ENCODE measurements at places on chromosomes 1 and 21.
A peak's percentile ranks its signal among the peaks of the same experiment; 100 is the strongest.

GRCh38 chr1:43619996-43620920, 29.7 kb upstream of the KDM4A start:
- no peak for DNase-seq

GRCh38 chr1:160238408-160238807, 23.9 kb downstream of the DCAF8 start:
- no peak for DNase-seq

GRCh38 chr1:46010611-46011010, 121.8 kb downstream of the PIK3R3 start:
- DNase-seq = no peak

GRCh38 chr1:53409233-53409632, 50.0 kb upstream of the DMRTB1 start:
- DNase-seq = no peak

DNA sequence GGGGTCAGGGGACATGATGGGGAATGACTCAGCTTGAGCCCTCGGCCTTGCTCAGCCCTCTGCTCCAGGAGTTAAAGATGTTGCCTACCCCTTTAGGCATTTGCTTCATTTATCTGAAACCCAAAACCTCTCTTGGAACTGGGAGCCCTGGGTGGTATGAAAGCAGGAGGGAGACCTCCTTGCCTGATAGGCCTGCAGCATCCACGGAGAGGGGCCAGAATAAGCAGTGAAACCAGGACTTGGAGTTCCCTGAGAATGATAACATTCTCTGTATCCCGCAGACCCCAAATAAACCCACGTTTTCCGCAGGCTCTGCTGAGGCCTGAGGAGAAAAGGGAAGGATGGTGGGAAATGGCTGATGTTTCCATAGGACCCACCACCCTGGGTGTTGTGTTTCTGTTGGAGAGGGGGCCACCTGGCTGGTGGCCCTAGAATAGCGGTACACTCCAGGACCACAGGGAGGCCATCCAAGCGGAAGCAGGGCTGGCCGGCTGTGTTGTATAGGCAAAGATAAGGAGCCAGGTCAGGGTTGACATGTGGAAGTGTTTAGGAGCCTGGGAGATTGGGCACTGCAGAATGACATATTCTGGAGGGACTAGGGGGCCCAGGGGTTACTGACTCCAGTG, 77.4 kb downstream of the FOXD2 start:
- DNase-seq = no peak

GRCh38 chr1:59422921-59423575, 126.2 kb downstream of the FGGY start:
- peak; percentile 18 for DNase-seq

DNA sequence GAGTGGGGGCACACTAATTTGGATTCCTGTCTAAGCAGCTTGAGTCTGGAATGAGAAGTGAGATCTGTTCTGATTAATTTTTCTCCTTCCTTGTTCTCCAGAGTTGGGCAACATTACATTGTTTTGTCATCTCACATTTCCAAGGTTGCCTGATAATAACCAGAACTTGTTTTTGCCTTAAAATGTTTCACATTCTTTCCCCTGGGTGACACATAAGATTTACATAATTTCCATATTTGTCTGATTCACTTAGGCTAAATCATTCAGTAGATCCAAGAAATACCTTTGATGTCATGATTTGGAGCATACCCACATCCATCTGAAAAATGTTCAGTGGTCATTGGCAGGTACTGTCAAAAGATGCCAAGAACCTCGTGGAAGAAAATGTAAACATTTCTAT, 60.3 kb downstream of the XCL2 start:
- no peak for DNase-seq

- peak; percentile 67 for DNase-seq
Observed at GRCh38 chr21:45877821-45878469, 103.6 kb upstream of the COL6A1 start.

DNA sequence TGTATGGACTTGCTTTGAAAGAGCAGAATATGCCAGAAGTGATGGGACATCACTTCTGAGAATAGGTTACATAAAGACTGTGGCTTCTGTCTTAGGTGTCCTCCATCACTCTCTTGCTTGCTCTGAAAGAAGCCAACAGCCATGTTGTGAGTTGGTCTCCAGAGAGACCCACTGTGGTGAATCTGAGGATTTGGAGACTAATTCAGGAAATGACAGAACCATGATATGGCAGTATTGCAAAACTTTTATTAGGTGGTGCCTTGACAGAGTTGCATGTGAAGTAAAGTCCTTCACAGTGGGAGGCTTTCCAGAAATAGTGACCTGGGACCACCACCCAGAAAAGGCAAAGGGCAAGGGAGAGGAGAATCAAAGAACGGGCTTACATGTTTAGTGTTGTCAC, 628.6 kb downstream of the KCNT2 start:
- no peak for DNase-seq

- no peak for DNase-seq
Observed at GRCh38 chr1:154499446-154499845, 2.6 kb upstream of the TDRD10 start.

- no peak for DNase-seq
Observed at GRCh38 chr1:156582388-156583017, 3.0 kb downstream of the TTC24 start.

- DNase-seq = no peak
Observed at GRCh38 chr1:229161740-229162139, 109.2 kb upstream of the RAB4A start.

GRCh38 chr21:38937286-38937790, 131.6 kb downstream of the ETS2 start:
- DNase-seq = no peak

GRCh38 chr21:42208036-42208435, 10.9 kb upstream of the ABCG1 start:
- no peak for DNase-seq

- DNase-seq = no peak
Observed at GRCh38 chr1:164325786-164326185, 233.2 kb upstream of the PBX1 start.

- DNase-seq = peak; percentile 63
Observed at GRCh38 chr1:89633248-89633799, 404 bp downstream of the LRRC8C start.

DNA sequence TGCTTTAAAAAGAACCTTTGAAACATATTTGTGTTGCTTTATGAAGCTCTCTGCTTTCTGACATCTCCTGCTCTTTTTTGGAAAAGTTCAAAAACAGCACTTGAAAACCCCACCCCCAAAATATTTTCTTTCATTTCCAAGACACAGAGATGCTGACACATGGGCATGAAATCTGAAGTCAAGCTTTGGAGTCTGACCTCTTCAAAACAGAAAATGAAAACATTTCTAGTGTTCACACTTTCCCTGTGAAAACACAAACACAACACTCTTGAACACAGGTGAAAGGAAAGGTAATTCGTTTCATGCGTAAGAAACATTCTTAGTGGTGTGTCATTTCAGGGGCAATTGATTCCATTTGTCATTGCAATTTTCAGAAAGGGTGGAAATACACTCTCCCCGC, 10.8 kb downstream of the NGF start:
- no peak for DNase-seq

All from BE2C (cell line).